ENCODE measurements at places on chromosomes 13 and 19. TPM values are rescaled to one million over a fixed set of nuclear protein-coding genes. Genes with fewer than 3 reads are reported as not detected.

GRCh38 chr13:54852831-54853230 lies 1824.2 kb downstream of the OLFM4 start:
- no peak overlapping the region for H3K27ac ChIP-seq
- H3K36me3 ChIP-seq = no peaks in the 10 kb centered on the region
- no peak for DNase-seq
- no peaks in the 10 kb centered on the region for H3K27me3 ChIP-seq
- no peak overlapping the region for H3K4me3 ChIP-seq

- H3K27ac ChIP-seq = no peak overlapping the region
- no peaks in the 10 kb centered on the region for H3K4me1 ChIP-seq
- H3K36me3 ChIP-seq = peaks cover 4% of the 10 kb centered on the region
- H3K4me3 ChIP-seq = no peak overlapping the region
Observed at GRCh38 chr19:33453265-33453664, 68.3 kb downstream of the PEPD start.

The ZNF724 gene
- 50.0 TPM for total RNA-seq

- H3K27me3 ChIP-seq = no peaks in the 10 kb centered on the region
- no peak overlapping the region for H3K27ac ChIP-seq
- no peak for DNase-seq
Observed at GRCh38 chr13:23235994-23236393, 55.2 kb downstream of the SGCG start.

The SYCN gene
- total RNA-seq = not detected

DNA sequence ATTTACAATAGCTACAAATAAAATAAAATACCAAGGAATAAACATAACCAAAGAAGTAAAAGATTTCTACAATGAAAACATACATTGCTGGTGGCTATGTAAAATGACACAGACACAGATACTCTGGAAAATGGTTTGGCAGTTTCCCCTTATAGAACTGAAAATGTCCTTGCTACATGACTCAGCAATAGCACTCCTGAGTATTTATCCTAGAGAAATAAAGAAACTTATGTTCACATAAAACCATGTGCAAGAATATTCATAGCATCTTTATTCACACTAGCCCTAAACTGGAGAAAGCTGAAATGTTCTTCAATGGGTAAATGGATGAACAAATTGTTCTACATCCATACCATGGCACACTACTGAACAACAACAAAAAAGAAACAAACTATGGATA lies 100.2 kb upstream of the RFC3 start:
- no peaks in the 10 kb centered on the region for H3K4me1 ChIP-seq
- no peak overlapping the region for H3K4me3 ChIP-seq
- H3K27me3 ChIP-seq = peaks cover 51% of the 10 kb centered on the region

DNA sequence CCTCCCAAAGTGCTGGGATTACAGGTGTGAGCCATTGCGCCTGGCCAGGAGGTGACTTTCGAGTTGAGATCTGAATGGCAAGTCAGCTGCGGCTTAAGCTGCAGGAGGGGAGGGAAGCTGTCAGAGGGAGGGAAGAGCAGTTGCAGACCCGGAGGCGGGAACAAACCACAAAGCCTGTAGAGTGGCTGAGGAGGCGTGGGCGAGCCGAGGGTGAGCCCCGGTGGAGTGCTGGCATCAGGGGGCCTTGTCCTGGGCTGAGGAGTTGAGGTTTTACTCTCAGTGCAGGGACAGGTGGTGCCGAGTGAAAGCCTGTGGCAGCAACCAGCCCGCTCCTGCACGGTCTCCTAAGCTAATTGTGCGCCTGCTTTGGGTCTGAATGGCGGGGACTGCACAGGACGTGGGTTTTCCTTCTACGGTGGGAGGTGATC lies 24.2 kb downstream of the PPP1R37 start:
- H3K36me3 ChIP-seq = no peaks in the 10 kb centered on the region
- no peaks in the 10 kb centered on the region for H3K27me3 ChIP-seq
- DNase-seq = peak; percentile 68
- H3K4me1 ChIP-seq = peaks cover 5% of the 10 kb centered on the region

GRCh38 chr13:26026211-26026610 lies 25.6 kb downstream of the SHISA2 start:
- DNase-seq = no peak
- no peaks in the 10 kb centered on the region for H3K36me3 ChIP-seq
- no peak overlapping the region for H3K27ac ChIP-seq
- H3K4me3 ChIP-seq = no peak overlapping the region
- no peaks in the 10 kb centered on the region for H3K4me1 ChIP-seq

DNA sequence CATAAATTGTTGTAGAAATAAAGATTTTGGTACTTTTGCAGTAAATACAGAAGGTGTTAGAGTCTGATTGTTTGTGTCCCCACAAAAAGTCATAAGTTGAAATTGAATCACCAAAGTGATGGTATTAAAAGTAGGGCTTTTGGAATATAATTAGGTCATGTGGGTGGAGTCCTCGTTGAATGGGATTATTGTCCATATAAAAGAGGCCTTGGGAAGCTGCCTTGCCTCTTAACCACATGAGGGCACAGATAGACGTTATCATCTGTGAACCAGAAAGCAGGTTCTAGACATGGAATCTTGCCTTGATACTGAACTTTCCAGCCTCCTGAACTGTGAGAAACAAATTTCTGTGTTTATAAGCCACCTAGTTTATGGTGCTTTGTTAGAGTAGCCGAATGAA lies 186.8 kb downstream of the PRR20E start:
- no peaks in the 10 kb centered on the region for H3K36me3 ChIP-seq
- no peaks in the 10 kb centered on the region for H3K27me3 ChIP-seq
- no peak overlapping the region for H3K4me3 ChIP-seq
- no peak for DNase-seq

All from endodermal cell (in vitro differentiated cells).